ENCODE measurements at places on chromosomes 5 and 9.
A peak's percentile ranks its signal among the peaks of the same experiment; 100 is the strongest.

DNA sequence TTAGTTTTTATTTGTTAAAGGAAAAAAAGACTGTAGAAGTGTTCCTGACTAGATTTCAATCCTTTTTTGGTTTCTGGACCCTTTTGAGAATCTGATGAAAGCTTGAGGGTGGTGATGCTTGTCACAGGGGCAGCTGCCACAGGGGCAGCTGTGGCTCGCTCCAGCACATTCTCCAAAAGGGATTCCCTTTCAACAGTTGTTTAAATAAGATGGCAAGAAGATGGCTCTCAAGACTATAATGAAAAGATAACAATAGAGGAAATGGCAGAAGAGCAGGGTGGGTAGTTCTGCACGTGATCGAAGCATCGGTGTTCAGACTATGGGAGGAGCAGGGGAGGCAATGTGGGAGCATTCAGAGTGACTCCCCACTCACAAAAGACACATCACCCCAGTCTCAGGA lies 46.5 kb upstream of the TNFAIP8 start:
- no peak for DNase-seq

DNA sequence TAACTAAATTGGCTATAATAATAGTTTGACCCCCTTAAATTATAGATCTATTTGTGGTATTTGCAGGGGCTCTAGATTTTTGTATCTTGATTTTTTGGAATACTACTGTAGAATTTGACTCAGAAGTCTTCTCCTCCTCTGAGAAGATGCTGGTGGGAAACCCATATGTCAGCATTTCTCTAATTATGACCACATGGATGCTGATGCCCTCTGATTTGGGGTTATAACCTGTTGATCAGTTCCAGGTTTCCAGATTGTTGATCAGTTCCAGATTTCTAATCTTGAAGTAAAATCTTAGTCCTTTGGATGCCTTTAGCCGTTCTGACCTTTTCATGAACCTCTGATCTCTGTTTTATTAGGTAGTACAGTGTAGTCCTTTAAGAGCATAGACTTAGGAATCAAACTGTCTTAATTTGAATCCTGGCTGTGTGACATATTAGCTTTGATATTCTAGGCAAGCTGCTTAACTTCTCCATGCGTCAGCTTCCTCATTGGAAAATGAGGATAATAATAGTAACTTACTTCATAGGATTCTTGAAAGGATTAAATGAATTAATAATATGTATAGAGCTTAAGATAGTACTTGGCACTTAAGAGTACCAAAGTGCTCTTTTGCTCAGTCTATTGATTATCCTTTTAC lies 8.1 kb downstream of the FSD1L start:
- DNase-seq = no peak

GRCh38 chr9:119829186-119829585 lies 460.0 kb upstream of the BRINP1 start:
- no peak for DNase-seq

DNA sequence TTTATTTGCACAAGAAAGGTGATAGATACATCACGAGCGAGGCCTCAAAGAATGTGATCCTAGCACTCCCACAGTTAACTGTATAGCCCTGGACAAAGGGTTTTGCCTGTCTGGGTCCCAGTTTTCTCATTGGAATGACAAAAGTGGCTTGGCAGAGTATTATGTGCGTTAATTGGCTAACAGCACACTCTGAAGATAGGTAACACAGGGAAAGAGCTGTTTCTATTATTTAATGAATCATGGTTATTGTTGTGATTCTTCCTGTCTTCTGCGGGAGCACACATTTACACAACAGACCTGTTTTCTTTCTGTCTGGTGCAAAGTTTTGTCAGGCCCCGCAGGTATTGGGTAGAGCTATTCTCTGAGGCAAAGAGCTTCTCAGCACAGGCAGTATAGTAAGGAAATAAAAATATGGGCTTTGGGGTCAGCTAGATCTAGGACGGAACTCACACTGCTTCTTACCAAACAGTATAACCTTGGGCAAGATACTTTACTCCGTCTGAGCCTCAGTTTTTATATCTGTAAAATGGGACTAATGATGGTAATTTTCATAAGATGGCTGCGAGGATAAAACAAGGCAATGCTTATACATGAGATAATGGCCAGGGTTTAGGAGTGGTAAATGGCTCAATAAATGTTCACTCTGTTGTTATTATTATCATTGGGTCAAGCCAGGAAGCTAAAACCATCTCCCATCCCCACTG lies 78.9 kb downstream of the PLAC8L1 start:
- no peak for DNase-seq

- DNase-seq = peak; percentile 24
Observed at GRCh38 chr5:151315998-151316597, 12.5 kb upstream of the SLC36A3 start.

- DNase-seq = no peak
Observed at GRCh38 chr9:95433096-95433819, 83.5 kb downstream of the PTCH1 start.

GRCh38 chr9:72906810-72907209 lies 46.0 kb downstream of the ALDH1A1 start:
- no peak for DNase-seq

DNA sequence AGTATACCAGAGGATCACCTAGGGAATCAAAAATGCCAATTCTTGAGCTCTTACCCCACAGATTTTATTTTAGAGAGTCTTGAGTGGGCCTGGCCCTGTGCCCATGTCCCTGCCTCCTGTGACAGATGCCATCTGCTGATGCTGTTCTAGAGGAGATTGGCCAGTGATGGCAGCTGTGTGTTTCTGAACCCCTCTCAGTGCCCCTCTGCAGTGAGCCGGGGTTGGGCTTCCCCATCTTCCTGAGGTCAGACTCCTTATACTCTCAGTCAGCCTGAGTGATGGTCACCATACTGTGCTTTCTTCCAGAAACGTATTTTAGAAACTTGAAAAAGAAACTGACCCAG lies 6.1 kb downstream of the PTCD2 start:
- no peak for DNase-seq

DNA sequence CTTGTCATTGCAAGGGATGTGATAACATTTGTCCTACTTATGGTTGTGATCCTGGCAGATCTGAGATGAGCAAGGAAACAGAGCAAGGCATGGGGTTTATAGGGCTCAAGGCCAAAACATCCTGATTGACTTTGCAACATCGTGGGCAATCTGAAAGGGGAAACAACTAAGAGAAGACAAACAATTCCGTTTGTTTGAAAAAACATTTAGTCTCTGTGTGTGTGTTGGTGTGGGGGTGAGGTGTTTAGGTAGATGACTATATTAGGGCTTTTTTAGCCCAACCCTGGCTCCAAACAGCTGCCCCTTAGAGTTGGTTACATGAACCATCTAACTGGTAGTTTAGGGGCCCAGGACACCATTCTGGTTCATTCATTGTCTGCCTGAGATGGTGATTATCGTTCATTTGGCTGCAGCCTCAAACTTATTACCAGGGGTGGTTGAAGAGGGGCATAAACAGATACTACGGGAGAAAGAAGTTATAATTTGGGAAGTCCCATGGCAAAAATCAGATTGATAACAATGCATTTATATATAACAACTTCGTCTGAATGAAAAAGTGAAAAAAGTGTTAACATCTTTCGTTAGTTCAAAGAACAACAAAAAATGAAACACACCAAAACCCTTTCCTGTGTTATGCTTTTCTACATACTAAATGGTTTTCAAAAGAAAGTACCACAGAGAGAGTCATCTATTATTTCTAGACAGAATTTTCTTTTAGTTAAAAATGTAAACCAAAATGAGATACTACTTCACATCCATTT lies 5.7 kb downstream of the FYB1 start:
- no peak for DNase-seq

DNA sequence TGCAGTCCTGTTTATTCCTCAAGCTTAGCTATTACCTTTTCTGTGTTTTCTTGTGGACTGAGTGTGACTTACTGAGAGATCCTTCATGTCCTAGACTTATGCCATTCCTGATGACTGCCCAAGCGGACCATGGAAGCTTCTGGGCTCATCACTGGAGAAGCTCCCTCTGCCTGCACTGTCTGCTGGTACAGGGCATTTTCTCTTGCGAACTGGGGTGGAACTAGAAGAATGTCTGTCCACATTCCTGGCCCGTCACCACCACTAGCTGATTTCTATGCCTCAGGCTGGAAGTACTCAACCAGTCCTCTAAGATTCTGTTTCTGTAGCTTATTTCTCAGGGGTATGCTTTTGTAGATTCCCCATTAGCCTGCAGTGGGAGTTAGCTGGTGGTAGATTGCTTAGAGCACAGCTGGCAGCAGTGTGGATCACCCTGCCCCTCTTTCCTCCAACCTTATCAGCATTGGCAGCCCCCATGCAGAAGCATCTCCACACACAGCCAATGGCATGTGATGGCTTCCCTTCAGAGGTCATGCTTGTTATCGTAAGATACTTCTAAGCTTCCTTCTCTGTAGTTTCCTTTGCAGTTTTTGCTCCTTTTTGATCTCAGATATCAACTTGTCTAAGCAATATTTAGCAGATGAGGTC lies 12.4 kb downstream of the SLC36A1 start:
- no peak for DNase-seq

DNA sequence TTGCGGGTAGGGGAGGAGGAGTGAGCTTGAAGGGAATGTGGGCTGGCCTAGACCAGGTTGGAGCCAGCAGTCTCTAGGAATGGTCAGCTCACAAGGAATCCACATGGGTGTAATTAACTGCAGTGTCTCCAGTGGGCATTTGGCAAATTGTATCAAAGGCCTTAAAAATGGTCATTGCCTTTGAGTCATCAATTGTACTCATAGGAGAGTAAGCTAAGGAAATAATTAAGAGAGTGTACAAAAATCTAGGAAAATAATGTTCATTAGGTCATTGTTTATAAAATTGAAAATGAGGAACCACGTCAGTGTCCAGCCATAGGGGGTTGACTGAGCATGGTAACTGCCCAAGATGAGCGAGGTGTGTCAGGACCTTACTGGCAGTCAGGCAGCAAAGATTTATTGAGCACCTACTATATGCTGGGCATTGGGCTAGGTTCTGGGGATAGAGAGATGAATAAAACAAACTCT lies 29.8 kb upstream of the RPL26L1 start:
- peak; percentile 78 for DNase-seq

- no peak for DNase-seq
Observed at GRCh38 chr9:128757602-128758001, 14.1 kb downstream of the ZER1 start.

GRCh38 chr5:933251-933861 lies 40.7 kb downstream of the TRIP13 start:
- DNase-seq = no peak

DNA sequence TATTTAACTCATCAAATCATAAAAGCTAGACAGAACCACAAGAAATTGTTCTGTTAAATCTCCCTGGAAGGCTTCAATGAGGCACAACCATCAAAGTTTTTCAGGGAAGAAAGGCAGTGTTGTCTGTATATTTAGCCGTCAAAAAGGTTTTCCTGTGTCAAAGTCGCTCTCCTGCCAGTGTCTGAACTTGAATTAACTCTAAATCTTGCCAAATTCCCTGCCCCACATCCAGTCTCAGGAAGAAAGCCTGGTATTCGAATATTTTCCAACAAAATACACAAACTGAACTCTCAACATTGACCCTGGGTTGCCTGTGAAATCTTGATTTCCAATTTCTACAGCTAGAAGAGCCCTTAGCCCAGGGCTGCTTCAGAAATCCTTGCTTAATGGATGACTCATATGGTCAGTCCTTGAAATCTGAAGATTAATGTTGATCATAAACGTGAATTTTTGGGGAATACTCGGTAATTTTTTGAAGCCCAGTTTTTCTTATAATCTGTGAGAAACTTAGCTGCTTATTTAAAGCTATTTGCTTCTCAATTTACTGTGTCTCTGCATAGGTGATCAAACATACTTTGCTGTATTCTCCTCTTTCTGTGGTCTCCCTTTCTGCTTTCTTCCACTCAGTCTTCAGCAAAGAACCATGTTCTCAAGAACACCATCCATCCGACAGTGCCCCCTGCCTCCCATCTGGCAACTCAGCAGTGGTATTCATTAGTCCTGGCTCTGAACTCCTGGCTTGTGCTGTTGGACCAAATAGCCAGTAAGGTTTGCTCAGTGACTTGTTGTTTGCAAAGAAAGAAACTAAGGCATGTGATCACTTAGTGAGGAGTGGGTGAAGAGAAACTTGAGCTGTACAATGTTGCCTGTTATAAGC lies 58.9 kb downstream of the NREP start:
- DNase-seq = peak; percentile 15

- no peak for DNase-seq
Observed at GRCh38 chr5:78797936-78798672, 149.5 kb upstream of the LHFPL2 start.

- DNase-seq = no peak
Observed at GRCh38 chr5:143106174-143106573, 297.3 kb downstream of the NR3C1 start.

DNA sequence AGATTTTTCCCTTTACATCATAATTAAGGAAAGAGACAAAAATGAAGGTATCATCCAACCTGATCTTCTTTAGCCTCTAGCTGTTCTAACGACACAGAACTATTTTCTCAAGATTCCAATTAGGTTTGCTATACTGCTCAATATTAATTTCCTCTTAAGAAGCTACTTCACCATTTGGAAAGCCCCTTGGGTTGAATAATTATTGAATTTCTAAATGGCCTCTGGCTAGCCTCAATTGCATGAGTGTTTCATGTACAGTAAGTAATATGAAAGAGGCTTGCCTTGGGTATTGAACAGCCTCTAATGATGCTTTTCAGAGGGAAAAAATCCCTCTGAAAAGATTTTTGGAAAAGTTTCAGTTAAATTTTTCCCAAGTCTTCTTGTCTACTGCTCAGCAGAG lies 3.7 kb upstream of the MOB3B start:
- no peak for DNase-seq

DNA sequence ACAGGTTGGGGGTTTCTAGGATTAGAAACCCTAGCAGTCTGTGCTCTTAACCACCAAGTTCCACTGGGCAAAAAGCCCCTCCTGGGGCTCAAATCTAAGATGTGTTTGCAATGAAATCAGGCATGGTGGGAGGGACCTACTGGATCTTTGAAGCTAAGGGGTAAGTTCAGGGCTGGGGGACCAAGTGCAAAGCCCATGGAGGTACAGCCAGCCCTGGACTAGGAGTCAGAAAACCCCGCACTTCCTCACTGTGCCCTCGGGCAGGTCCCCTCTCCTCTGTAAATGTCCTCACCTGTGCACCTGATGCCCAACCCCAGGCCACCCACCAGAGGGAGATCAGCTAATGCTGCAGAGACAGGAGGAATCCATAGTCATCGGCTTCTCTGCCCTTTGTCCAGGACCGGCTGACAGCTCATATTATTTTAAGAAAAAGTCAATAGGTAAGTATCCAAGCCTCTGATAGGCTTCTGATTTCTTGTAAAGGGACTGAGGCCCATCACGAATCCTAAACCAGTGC lies 138.3 kb downstream of the PAX5 start:
- DNase-seq = no peak

DNA sequence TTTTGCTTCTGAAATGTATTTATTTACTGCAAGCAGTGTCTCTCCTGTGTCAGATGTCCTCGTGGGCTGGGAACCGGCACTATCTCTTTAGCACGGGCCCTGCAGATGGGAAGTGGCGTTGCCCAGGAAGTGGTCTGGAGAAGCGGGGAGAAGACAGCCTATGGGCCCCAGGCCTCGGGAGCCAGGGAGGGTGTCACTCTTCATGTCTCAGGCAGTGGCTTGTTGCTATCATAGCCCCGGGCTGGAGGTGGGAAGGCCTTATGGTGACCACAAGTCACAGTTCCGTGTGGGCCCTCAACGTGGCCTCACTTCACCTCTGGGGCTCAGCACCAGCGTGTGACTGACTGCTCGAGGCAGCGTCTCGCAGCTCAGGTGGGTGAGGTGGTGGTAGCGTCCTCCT lies 41.4 kb downstream of the SYK start:
- no peak for DNase-seq

- DNase-seq = no peak
Observed at GRCh38 chr5:79069488-79070349, at the start of the genes BHMT2 and DMGDH. Gene BHMT2 (plus strand): TSS chr5:79069767. CDS start chr5:79069783, 16 bp downstream. Gene DMGDH (minus strand): TSS chr5:79069674. CDS start chr5:79069620, 54 bp downstream.

- DNase-seq = no peak
Observed at GRCh38 chr9:18549772-18550171, 75.8 kb downstream of the ADAMTSL1 start.

Measured in non-pigmented ciliary epithelial cell (primary cell).